ENCODE measurements at places on chromosomes 4 and X.

DNA sequence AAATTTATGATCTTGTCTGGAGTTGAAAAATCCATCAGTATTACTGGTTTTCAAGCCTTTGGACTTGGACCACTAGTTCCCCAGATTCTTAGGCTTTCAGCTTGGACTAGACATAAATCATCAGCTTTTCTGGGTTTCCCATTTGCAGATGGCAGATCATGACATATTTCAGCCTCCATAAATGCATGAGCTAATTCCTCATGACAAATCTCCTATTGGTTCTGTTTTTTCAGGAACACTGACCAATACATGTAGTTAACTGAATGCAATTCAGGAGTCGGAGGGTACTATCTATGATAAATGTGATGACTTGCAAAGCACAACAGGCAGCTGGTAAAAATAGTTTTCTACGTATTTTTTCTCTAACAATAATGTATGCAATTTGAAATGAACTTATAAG lies 635.6 kb downstream of the TRAM1L1 start:
- no peak for DNase-seq

DNA sequence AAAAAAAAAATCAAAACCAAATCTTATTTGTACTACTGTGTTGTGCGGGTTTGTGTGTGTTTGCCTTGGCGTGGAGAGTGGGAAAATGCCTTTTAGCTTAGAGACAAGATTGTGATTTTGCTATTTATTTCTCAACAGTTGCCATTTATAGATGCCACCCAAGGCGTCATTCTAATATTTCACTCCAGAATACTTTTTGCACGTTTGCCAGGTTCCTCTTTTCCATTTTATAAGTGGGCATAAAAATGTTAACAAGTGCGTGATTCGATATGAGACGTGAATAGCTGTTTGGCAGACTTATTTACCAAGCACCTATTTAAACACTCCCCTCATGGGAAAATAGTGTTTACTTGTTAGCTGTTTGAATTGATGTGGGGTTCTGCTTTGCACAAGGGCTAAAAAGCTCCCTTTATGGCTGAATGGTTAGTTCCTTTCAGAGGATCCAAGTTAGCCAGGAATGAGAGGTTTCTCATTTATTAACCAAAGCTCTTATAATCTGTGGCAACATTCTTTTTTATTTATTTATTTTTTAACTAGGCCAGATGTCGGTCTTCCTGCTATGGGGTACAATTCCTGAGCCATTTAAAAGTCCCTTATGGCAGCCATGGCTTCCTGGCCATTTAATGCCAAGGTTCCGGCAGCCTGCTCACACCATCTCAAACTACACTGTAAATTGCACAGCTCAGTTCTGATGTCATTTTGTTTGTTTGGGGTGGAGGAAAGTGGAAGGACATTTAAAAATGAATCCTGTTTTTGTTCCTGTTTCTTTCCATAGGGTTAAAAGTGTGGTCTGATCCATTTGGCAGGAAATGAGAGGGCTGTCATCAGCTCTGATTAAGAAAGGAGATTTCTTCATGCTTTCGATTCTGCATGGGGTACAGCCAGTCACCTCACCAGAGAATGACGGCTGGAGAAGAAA lies 14.6 kb downstream of the SMIM20 start:
- no peak for DNase-seq

DNA sequence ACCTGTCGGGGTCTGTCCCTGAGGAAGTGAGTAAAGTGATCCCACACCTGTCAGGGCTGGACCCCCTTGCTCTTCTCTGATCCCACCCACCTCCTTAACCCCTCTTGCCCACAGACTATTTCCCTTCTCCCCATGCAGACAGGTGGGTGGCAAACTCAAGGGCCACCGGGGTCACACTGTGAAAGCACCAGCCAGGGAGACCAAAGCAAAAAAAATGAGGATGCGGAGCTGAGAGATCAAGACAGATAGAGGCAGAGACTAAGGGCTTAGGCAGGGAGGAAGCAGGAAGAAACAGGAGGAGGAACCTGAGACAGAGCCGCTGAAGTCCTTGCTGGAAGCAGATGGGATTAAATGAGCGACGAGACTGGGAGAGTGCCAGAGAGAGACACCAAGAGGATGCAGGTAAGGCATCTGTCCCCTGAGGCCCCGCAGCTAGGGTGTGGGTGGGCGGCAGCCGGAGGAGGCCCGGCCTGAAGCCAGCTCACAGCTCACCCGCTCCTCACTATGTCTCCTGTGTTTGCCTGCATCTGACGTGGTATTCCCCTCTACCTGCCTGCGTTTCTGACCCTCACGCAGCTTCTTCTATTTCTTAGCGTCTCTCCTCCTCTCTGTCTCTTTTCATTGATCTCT lies 7.2 kb downstream of the TIMM17B start:
- no peak for DNase-seq

- DNase-seq = no peak
Measured at GRCh38 chr4:73685052-73685451, 55.3 kb upstream of the CXCL8 start.

- DNase-seq = no peak
Measured at GRCh38 chr4:74056114-74056857, 17.8 kb upstream of the CXCL3 start.

DNA sequence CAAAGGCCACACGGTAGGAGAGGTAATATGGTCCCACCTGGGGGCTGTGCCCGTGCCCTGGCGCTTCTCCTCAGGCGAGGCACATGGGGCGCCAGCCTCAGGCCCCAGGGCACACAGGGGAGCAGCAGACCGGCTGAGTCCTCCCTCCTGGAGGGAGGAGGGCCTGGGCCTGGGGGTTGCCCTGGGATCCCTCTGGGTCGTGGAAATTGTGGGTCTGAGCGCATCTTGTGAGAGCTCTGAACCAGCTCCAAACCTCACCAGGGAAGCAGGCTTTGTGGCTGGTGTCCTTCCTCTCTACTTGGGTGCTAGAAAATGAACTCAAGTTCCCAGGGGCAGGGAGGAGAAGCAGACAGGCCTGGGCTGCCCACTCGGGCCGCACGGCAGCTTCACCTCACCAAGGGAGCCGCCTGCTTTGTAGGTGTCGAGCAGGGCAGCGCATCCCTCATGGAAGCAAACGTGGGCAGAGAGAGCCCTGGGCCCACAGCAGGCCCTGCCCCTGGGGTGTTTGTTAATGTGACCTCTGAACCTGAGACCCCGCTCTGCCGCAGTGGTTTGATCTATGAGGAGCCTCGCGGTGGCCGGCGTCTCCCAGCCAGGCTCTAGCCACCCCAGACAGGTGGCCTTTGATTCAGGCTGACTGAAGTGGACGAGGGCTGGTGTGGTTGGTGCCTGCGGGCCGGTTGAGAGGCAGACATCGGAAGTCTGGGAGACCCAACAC lies 10.8 kb downstream of the HTRA3 start:
- DNase-seq = no peak

DNA sequence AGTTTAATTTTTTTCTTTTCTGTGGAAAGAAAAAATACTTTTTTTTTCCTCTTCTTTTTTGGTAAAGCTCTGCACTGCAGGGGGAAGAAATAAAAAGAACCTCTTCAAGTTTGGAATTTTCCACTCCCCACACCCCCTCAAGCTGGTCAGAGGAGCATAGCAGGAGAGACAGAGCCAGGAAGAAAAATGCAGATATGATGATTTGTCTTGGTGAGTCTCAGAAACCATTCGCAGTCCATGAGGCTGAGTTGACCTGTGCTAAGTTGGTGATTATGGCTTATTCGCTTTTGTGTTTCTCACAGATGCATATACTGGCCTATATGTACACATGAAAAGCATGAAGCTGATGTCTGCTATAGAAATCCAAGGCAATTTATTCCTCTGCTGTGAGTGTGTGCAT lies 205.9 kb downstream of the LDB2 start:
- DNase-seq = no peak

Measured in CD4-positive, alpha-beta T cell treated with Interleukin-4 for 4 hours (primary cell).